ENCODE measurements at places on chromosomes 2 and 18. TPM values are rescaled to one million over a fixed set of nuclear protein-coding genes. Genes with fewer than 3 reads are reported as not detected.

DNA sequence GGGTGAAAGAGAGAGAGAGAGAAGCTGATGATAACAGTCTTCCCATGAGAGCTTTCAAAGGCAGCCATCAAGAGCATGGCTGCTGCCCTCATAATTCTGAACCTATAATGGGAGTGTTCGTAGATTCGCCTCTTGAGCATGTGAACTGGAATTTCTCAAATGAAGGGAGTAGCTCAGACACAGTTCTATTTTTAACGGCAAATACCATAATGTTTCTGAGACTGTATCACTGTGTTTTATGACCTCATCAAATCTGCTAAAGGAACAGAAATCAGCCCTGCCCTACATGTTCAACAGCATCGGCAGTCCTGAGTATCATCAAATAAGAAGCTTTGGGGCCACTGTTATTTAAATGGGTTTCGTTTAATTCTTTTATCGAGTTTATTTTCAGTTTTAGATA, 645.6 kb downstream of the GALR1 start:
- no peak overlapping the region for H3K4me3 ChIP-seq
- peaks cover 3% of the 10 kb centered on the region for H3K4me1 ChIP-seq
- H3K36me3 ChIP-seq: no peaks in the 10 kb centered on the region

DNA sequence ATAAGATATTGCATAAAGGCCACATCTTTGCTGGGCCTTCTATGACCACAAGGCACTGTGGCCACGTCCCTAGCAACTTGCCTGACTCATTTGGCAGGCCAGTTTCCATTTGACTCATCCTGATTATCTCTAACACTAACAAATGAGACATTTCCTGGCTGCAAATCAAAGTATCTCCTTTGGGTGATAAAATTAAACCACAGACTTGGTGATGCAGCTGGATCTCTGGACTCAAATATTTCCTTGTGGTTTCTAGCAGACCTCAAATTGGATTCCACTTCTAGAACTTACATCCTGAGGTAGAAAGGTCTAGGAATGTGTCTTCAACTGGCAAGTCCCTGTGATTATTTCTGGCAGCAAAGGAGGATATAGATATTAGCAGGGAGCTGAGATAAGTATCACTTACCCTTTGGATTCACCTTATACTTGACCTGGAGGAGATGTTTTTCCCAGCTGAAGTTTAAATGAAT, 167.9 kb upstream of the NXPH2 start:
- H3K4me1 ChIP-seq: no peaks in the 10 kb centered on the region
- no peak overlapping the region for H3K27ac ChIP-seq
- no peaks in the 10 kb centered on the region for H3K36me3 ChIP-seq
- H3K4me3 ChIP-seq: no peak overlapping the region
- no peak for DNase-seq

DNA sequence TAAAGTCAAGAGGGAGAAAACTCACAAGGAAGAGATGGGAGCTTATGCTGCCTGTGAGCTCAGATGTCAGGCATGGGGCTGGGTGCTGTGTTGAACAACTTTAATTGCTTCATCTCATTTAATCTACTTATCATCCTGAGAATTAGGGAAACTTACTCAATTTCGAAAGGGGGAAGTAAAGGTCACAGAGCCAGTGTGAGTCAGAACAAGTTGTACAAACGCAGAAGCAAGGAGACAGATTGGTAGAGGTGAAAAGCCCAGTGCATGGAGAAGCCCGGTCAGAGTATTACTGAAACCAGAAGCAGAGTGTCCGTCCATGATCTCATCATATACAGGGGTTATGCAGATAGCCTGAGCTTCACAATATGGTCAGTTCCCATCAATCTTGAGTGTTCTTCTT, 281.1 kb upstream of the POU3F3 start:
- H3K36me3 ChIP-seq: no peaks in the 10 kb centered on the region
- no peaks in the 10 kb centered on the region for H3K4me1 ChIP-seq
- H3K27ac ChIP-seq: no peak overlapping the region
- H3K27me3 ChIP-seq: no peaks in the 10 kb centered on the region
- no peak overlapping the region for H3K4me3 ChIP-seq

DNA sequence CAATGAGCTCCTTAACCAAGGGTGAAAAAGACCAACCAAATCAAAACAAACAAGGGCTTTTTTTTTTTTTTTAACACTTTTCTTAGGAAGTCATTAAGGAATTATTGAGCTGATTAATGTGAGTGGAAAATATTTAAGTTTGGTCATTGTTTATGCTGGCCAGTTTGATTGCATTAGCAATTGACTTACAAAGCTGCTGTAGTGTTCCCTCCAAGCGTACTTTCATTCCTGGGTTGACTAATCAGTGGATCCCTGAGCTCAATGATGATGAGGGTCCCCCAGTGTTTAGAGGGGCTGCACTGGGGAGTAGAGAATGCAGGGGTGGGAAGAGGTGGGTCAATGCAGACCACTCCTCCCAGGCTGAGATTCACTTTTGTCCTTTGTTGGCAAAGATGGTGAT, 119.3 kb downstream of the PRKCE start:
- H3K27me3 ChIP-seq: peaks cover 6% of the 10 kb centered on the region
- H3K36me3 ChIP-seq: no peaks in the 10 kb centered on the region
- H3K4me1 ChIP-seq: peaks cover 2% of the 10 kb centered on the region

GRCh38 chr2:158966312-158966711, 2.1 kb upstream of the TANC1 start:
- peaks cover 15% of the 10 kb centered on the region for H3K4me1 ChIP-seq
- DNase-seq: no peak
- peaks cover 63% of the 10 kb centered on the region for H3K27me3 ChIP-seq
- no peaks in the 10 kb centered on the region for H3K36me3 ChIP-seq
- no peak overlapping the region for H3K27ac ChIP-seq

DNA sequence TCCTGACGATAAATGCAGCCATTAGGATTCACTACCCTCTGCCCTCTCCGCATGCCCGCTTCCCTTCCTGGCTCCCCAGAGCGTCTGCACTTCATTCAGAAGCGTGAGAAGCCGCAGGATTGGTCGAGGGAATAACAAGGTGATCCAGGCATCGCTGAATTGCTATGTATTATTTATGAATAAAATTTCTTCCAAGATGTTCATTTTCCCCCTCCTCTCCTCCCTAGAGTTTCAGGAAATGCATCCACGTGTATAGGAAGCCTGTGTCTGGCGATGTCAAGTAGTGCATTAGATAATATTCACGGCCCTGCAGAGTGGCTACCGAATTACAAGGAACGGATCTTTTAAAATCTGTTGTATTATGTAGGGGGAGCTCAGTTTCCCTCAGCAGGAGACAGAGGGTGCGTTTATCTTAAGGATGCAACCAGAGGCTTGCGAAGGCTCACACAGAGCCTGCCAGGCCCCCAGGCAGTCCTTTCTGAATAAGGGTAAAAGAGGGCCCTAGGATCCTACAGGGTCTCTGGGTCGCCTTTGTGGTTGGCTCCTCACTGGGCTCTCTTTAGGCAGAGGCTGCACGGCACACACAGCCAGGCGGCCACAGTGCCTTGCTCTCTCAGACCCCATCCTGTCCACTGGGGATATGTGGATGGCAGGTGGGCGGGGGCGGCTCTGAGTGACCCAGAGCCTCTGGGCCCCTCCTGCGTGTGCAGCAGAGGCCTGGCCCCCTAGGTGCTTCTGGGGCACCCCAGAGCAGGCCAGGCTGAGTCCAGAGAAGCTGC, 224.1 kb upstream of the PXDN start:
- no peak overlapping the region for H3K4me3 ChIP-seq
- H3K27ac ChIP-seq: no peak overlapping the region
- peaks cover 2% of the 10 kb centered on the region for H3K27me3 ChIP-seq
- no peaks in the 10 kb centered on the region for H3K36me3 ChIP-seq
- no peak for DNase-seq

DNA sequence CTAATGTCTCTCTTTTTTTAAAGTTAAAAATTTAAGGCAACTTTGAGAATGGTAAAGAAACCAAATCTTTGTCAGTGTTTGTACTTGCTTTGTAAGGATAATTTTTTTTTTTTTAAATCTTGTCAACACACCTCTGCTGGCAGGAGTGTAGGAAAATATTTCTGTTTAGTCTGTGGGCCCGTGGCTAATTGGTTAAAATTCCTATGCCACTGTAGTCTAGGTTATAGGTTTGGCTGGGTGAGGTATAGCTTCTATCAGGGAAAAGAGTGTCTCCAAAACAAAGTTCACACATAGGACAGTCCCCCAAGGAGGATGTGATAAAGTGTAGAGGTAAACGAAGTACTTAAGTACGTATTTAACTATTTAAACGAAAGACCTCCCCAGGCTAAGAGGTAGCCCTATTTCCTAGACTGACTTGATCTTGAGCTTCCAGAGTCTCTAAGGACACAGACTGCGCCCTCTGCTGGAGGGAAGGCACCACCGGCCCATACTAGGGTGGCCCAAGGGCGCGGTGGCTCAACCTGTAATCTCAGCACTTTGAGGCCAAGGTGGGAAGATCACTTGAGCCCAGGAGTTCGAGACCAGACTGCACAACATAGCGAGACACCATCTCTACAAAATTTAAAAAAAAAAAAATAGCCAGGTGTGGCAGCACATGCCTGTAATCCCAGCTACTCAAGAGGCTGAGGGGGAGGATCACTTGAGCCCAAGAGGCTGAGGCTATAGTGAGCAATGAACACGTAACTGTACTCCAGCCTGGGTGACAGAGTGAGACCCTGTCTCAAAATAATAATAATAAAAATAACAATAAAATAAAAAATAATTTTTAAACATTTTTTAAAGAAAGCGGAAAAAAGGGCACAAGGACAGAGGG, 8.9 kb downstream of the TEX44 start:
- H3K4me3 ChIP-seq: no peak overlapping the region
- peak; percentile 79 for DNase-seq
- peaks cover 14% of the 10 kb centered on the region for H3K27me3 ChIP-seq
- peaks cover 5% of the 10 kb centered on the region for H3K4me1 ChIP-seq
- H3K27ac ChIP-seq: no peak overlapping the region

GRCh38 chr2:10046931-10047330, 3.6 kb downstream of the KLF11 start:
- H3K27ac ChIP-seq: no peak overlapping the region
- peaks cover 16% of the 10 kb centered on the region for H3K4me1 ChIP-seq
- H3K36me3 ChIP-seq: peaks cover 4% of the 10 kb centered on the region
- no peak overlapping the region for H3K4me3 ChIP-seq
- H3K27me3 ChIP-seq: peaks cover 6% of the 10 kb centered on the region
- DNase-seq: no peak

DNA sequence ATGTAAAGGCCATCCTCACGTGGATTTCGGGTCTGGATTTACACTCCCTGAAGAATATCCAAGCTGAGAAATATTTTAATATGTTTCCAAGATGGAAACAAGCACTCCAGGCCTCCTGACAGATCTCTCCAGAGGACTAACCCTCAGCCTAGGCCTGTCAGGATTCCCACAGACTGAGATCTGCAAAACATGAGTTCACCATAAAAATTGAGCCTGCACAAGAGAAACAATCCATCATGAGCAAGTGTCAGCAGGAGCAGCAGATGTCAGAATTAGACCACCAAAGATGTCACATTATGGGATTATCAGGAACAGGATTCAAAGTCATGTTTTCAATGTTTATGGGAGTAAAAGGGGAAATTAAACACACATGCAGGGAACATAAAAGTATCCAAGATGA, 191.3 kb downstream of the TFCP2L1 start:
- DNase-seq: no peak
- H3K27me3 ChIP-seq: peaks cover 4% of the 10 kb centered on the region
- H3K4me3 ChIP-seq: no peak overlapping the region
- H3K27ac ChIP-seq: no peak overlapping the region
- H3K36me3 ChIP-seq: no peaks in the 10 kb centered on the region

DNA sequence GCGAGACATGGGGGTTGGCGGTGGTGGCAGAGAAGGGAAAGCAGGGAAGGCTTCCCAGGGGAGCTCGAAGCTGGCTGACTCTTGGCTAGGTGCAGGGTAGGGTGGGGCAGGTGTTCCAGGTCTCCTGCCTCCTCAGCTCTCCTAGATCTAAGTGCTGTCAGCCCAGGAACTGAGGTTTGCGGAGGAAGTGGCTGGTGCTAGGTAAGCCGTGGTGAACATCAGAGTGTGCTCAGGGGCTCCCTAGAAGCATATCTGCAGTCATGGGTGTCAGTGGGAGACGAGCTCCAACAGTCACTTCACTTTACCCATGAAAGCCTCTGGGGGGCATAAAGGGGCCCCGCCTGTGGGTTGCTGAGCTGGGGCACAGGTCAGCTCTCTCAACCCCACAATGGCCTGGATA, 34.1 kb downstream of the ARHGEF4 start:
- no peaks in the 10 kb centered on the region for H3K36me3 ChIP-seq
- peaks cover 13% of the 10 kb centered on the region for H3K27me3 ChIP-seq
- H3K4me3 ChIP-seq: no peak overlapping the region
- H3K4me1 ChIP-seq: no peaks in the 10 kb centered on the region
- no peak for DNase-seq

DNA sequence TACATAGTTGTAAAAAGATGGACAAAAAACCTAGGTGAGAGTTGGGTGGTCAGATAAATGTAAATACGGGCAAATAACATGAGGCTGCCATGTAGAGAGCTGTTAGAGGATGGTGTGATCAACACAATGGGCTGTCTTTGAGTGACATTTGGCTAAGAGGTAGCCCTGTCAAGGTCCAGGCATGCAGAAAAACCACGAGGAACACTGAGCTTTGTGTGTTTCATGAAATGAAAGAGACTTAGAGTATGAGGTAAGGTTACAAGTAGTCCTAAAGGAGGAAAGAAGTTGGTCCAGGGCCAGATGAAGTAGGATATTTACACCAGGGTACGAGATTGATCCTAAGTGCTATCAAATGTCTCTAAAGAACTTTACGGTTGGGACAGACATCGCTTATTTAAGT, 160.9 kb downstream of the RDH14 start:
- no peaks in the 10 kb centered on the region for H3K36me3 ChIP-seq
- no peak for DNase-seq
- no peak overlapping the region for H3K27ac ChIP-seq
- H3K4me3 ChIP-seq: no peak overlapping the region
- H3K27me3 ChIP-seq: peaks cover 9% of the 10 kb centered on the region
- H3K4me1 ChIP-seq: no peaks in the 10 kb centered on the region

GRCh38 chr18:8706791-8707555, 1.6 kb downstream of the MTCL1 start:
- peak overlapping the region; percentile 19 for H3K27ac ChIP-seq
- peak overlapping the region; percentile 83 for H3K4me3 ChIP-seq
- H3K4me1 ChIP-seq: peaks cover 11% of the 10 kb centered on the region
- H3K27me3 ChIP-seq: peaks cover 67% of the 10 kb centered on the region
- H3K36me3 ChIP-seq: no peaks in the 10 kb centered on the region
- DNase-seq: peak; percentile 42

GRCh38 chr2:78984386-78984785, 41.1 kb upstream of the REG3G start:
- H3K27ac ChIP-seq: no peak overlapping the region
- no peaks in the 10 kb centered on the region for H3K36me3 ChIP-seq
- H3K4me3 ChIP-seq: no peak overlapping the region
- no peak for DNase-seq

Gene AQP4
- not detected for total RNA-seq

Gene LIMS4
- total RNA-seq: 1.1 TPM

Gene GREB1
- 0.28 TPM for total RNA-seq

Gene SCN2A
- total RNA-seq: 0.06 TPM

Gene ATP6V1B1
- total RNA-seq: not detected

Gene NCK2
- 69.6 TPM for total RNA-seq

Gene POTEJ
- not detected for total RNA-seq

Gene ANKRD30B
- total RNA-seq: not detected

Gene PAIP2B
- 4.8 TPM for total RNA-seq

Gene SIX2
- total RNA-seq: not detected

Gene CCDC85A
- total RNA-seq: not detected

All from activated naive CD8-positive, alpha-beta T cell treated with anti-CD3 and anti-CD28 coated beads, Interleukin-2, amount 10 ng/mL, durations not matched to agents 7 days and 5 days (primary cell).